ENCODE measurements at places on chromosomes 11 and 22.

DNA sequence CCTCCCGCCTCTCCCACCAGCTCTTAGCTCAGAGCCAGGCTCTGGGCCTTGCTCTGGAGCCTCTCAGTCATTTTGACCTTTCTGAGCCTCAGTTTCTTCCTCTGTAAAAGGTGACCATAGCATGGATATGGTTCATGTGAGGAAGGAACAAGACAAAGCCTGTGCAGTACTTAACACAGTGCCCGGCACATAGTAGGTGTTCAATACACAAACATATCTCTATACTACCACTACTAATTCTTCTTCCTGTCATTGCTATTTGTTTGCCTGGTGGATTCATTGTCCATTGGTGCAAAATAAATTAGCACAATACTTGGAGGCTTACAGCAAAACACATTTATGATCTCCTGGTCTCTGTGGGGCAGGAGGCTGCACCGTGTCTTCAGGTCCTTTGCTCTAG, 21.6 kb upstream of the MPPED1 start:
- no peak for DNase-seq

- no peak for DNase-seq
Observed at GRCh38 chr11:110446061-110446460, 16.3 kb downstream of the FDX1 start.

- peak; percentile 48 for DNase-seq
Observed at GRCh38 chr22:19961201-19961580, 19.6 kb upstream of the TXNRD2 start.

- no peak for DNase-seq
Observed at GRCh38 chr11:86459002-86459385, 84.3 kb downstream of the CCDC81 start.

Measured in suppressor macrophage (primary cell).